ENCODE measurements at places on chromosomes 1 and 21.

GRCh38 chr1:241635556-241636152 is 4.5 kb downstream of the CHML start:
- no peak for DNase-seq

GRCh38 chr1:154729031-154729442 is 121.1 kb upstream of the ADAR start:
- peak; percentile 35 for DNase-seq

GRCh38 chr1:37845049-37845646 is 14.2 kb downstream of the MTF1 start:
- no peak for DNase-seq

DNA sequence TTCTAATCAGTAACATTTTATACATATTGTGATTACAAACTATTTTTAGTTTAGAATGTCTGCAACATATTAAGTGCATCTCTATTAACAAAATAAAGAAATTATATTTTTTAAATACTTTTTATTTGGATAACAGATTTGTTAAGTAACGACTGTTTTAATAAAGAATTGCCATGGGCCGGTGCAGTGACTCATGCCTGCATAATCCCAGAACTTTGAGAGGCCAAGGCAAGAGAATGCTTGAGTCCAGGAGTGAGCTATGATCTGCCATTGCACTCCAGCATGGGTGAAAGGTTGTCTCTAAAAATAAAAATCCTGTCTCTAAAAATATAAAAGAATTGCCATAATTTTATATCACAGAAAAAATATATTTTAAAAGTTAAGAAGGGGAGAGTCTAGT is 4.1 kb downstream of the LRRIQ3 start:
- peak; percentile 53 for DNase-seq

DNA sequence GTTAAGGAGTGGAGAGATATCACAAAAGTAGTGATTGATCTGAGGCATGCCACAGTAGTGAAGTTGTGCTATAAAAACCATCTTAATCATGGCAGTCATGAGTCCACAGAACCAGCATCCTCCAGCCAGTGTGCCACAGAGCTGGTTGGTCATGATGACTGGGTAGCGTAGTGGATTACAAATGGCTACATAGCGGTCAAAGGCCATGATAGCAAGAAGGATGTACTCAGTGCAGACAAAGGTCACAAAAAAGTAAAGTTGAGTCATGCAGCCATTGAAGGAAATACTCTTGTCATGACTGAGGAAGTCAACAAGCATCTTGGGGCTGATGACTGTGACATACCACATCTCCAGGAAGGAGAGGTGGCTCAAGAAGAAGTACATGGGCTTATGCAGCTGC is 6.7 kb downstream of the OR6Y1 start:
- no peak for DNase-seq

GRCh38 chr21:35352066-35352770 is 303.1 kb upstream of the RUNX1 start:
- peak; percentile 11 for DNase-seq

DNA sequence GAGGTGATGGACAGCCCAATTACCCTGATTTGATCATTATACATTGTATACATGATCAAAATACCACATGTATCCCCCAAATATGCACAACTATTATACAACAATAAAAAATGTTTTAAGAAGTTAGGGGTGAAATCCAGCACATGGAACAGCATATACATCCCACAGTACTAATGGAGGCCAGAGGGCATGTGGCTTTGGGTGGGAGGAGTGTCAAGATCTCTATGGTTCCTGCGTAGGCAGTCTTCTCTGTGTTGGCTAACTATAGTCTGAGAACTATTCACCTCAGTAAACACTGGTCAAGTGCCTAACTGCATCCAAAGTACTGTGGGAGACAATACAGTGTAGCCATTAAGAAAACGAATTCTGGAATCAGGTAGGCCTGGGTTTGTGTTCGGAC is 74.1 kb downstream of the GADD45A start:
- no peak for DNase-seq

- peak; percentile 85 for DNase-seq
These were observed 7.1 kb upstream of the CPLANE2 start for GRCh38 chr1:16243936-16244649.

GRCh38 chr1:80566123-80566522 is 1234.6 kb upstream of the ADGRL2 start:
- DNase-seq = no peak
